Dermis microvascular lymphatic vessel endothelial cell (primary cell): ENCODE measurements at places on chromosomes 12 and 14.

DNA sequence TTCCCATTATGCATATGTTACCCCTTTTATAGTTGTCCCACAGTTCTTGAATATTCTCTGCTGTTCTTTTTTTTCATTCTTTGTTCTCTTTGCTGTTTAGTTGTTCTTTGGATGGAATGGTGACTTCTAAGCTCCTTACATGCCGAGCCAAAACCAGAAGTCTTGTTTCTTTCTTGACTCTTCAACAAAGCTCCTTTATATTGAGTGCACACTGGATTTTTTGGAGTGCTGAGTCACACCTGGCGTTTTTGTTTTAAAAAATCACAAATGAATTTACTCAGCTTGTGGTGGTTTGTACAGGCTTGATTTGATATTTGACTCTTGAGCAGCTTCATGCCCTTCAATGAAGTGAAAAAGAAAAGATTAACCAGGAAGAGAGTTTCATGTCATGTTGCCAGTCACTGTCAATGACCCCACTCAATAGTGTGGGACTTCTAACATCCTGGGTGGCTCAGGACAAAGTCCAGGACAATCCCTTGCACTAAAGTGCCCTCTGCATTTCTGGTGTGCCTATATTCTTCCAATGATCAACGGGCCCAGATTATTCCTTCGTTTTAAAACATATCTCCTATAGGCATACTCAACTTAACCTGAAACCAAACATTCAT lies 112.4 kb upstream of the SLC38A4 start:
- no peak for DNase-seq

DNA sequence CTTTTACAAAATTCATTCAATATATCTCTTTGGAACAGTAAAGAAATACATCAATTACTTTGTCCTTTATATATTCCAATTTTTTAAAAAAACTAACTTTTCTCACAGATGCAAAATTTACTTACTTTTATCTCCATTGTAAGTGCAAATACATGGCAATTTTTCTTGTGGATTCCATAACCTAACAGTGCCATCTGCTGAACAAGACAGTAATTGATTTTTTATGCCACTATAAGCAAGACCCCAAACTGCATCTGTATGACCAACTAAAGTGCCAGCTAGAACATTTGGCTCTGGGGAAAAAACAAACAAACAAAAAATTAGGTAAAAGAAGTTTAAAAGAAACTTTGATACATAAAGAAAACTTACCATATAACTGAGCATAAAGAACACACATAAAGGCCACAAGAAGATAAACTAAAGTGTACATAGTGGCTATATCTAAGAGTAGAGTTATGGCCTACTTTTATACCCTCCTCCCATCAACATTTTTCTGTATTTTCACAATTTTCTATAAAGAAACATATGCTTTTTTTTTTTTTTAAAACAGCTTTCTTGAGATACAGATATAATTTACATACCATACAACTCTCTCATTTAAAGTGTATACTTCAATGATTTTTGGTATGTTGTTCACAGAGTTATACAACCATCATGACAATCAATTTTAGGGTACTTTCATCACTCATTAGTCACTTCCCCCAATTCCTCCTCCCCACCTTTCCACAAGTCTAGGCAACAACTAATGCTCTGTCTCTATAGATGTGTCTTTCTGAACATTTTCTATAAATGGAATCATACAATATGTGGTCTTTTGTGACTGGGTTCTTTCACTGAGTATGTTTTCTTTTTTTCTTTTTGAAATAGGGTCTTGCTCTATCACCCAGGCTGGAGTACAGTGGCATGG lies 32.6 kb downstream of the COCH start:
- peak; percentile 26 for DNase-seq

DNA sequence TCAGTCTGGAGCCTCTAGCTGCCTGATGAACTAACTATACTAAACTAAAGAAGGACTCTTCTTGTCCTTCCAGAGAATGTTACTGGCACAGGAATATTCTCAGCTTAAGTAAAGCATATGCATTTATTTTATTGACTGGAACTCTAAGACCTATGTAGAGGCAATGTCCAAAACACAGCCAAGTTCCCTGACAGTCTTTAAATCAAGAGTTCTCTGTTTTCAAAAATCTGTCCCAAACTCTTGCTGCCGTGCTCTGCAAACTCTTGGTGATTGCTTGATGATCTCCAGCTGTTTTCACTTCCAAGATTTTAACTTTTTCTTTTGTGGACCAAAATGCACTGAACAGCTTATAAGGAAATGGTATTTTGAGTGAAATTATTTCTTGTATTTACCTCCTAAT lies 67.5 kb upstream of the DAAM1 start:
- DNase-seq, result no peak

GRCh38 chr14:68514608-68515194 lies 278.2 kb downstream of the ZFP36L1 start:
- no peak for DNase-seq

GRCh38 chr12:130555628-130556485 lies 160.2 kb downstream of the RIMBP2 start:
- no peak for DNase-seq

DNA sequence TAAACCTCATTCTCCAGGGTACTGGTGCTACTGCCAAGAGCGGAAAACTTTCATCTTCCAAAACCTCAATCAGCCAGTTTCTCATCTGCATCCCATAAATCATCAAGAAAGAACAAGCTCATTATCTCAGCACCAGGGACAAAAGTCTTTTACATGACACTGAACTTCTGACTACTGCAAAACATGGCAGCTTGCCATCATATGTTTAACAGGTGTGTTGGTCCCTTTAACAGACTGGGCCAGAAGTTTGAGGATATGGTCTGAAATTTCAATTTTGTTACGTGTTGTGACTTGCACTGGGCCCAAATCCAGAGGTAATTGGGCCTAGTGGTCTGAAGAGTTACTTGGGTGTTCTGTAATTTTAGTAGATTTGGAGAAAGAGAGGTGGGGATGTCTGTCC lies 305.4 kb upstream of the SEL1L start:
- no peak for DNase-seq

DNA sequence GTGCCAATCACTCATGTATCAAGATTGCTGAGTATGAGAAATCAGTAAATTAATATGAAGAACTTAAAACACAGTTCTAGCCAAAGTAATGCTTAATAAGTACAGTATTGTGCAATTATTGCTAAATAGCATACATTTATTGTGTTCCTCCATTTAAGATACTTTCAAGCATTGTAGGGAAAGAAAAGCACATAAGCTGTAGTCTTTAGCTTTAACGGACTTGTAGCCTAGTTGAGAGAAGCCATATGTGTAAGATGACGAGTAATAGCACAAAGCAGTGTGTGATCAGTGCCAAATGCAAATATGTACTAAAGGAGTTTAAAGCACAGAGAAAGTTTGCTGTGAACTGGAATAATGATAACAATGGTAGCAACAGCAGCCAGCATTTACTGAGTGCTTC lies 38.1 kb downstream of the ETV6 start:
- DNase-seq, result no peak

DNA sequence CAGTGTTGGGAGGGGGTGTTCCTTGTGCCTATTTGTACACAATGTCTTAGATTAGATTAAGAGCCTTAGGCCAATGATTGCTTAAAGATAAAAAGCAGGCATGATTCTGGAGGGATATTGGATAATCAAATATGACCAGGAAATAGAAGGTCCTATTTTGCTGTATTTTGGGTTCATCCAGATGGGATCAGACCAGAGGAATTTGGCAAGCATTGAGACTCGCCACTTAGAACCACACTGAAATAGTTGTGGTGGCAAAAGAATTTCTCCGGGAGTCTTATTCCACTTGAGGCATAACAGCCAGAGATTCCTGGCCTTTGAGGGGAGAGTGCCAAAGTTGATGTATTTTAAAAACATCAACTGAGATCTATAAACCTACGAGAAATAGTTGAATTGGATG lies 327.2 kb downstream of the RAD51B start:
- no peak for DNase-seq

DNA sequence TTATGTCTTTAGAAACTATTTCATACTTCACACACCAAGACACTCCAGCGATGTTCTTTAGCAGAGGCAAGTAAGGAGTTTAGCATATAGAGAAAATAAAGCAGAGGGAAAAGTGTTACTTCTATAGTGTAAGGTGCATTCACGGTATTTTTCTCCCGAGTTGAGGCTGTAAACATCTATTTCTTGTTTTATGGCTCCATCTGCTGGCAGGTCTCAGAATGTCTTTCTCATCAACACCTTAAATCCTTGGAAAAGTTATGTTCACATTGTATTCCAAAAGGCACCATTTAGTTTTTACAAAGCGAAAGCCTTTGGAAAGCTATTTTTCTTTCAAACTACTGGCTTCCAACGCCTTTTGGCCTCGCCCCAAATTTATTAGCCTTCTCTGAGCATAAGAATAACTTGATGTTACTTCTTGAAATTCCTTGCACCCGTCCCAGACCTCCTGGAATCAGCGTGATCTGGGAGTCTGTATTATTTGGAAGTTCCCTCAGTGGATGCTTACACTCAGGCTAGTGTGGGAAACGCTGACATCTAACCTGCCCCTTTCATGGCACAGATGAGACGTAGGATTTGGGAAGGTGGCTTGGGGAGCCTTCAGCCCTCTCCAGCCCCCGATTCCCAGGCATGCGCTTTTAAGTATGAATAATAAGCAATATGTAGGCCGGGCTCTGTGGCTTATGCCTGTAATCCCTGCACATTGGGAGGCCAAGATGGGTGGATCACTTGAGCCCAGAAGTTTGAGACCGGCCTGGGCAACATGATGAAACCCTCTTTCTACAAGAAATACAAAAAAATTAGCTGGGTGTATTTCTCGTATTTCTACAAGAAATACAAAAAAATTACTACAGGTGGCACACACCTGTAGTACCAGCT lies 1.9 kb upstream of the PIWIL1 start:
- peak; percentile 65 for DNase-seq

- no peak for DNase-seq
These were observed 20.7 kb downstream of the VTI1B start for GRCh38 chr14:67653651-67654280.

- DNase-seq, result peak; percentile 66
These were observed 142.6 kb downstream of the GPHN start for GRCh38 chr14:66650491-66650911.

DNA sequence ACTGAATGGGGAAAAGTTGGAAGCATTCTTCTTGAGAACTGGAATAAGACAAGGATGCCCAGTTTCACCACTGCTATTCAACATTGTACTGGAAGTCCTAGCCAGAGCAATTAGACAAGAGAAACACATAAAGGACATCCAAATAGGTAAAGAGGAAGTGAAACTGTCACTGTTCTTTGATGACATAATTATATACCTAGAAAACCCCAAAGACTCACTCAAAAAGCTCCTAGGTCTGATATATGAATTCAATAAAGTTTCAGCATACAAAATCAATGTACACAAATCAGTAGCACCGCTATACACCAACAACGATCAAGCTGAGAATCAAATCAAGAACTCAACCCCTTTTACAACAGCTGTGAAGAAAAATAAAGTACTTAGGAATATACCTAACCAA lies 157.3 kb upstream of the DDHD1 start:
- DNase-seq, result no peak

- DNase-seq, result no peak
These were observed 130.8 kb downstream of the CAPZA3 start for GRCh38 chr12:18868717-18869116.

- peak; percentile 94 for DNase-seq
These were observed 129.3 kb upstream of the RASSF8 start for GRCh38 chr12:25829192-25829591.

DNA sequence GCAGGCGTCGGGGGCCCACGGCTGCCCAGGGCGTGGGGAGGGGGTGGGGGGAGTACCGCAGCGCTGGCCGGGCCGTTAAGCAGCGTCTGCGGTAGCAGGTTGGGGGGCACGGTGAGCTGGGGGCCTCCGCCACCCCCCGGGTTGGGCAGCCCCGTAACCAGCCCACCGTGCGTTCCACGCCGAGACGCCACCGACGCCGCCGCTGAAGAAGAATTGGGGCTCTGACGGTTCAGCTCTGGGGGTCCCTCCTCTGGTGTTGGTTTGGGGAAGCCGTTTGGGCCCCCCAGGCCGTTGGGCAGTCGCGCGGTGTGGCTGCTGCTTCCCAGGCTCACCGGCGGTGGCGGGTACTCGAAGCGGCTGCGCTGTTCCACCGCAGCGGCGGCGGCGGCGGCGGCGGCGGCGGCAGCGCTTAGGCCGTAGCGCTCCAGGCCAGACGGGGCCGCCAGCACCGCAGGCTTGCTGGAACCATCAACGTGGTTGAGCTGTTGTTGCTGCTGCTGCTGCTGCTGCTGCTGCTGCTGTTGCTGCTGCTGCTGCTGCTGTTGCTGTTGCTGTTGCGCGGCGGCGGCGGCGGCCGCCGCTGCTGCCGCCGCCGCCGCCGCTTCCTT lies 1.5 kb downstream of the IRF2BPL start:
- peak; percentile 82 for DNase-seq

DNA sequence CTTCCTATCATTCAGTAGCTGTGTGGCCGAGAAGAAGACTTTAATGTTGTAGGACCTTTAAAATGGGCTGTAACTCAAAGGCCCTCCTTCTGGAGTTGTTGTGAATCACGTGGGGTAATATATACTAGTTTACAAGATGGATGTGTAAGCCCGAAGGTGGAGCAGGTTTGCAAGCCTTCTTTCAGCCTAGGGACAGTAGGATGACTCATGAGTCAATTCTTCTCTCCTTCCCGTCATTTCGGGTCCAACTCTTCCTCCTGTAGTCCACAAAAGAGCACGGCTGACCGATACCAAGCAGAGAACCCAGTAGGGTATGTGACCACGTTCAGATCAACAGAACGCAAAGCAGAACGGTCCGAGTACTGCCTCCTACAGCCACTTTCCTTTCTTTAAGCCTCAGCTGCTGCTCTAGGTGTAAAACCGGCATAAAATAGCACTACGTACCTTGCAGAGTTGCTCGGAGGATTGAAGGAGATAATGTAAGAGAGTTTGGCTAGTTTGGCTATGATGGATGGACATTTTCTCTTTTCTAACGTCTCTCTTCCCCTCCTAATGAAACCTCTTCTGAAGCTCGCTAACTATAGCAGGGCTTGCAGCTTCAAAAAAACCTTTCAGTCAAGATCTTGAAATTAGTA lies 1.3 kb upstream of the RASSF3 start:
- no peak for DNase-seq

DNA sequence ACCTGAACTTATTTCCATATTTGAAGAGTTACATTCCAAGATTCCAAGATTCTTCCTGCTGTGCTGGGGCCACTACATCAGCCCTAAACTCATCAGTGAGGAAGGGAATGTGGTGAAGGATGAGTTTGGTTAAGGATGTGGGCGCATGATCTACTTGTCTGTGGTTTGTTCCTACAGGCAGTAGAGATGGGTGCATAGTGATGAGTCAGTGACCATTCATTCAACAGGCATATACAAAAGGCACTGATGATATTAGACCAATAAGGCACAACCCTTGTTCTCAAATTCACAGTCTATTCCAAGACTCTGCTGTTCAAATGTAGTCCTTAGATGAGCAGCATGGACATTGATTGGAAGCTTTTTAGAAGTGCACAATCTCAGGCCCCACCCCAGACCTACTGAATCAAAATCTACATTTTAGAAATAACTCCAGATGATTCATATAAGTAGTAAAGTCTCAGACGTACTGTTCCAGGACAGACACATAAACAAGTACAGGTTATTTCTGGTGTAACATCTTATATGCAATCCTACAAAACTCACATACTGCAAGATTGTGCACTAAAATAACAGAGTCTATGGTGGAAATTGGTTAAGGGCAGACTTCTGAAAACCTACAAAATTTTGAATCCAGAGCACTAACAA lies 47.7 kb upstream of the MAP3K9 start:
- DNase-seq, result no peak

GRCh38 chr14:81485781-81486180 lies 47.9 kb downstream of the SEL1L start:
- DNase-seq, result no peak
